HFFc6 (cell line): ENCODE measurements at places on chromosomes 7 and 10. TPM values are rescaled to one million over a fixed set of nuclear protein-coding genes. Genes with fewer than 3 reads are reported as not detected.

GRCh38 chr7:151138153-151138851 lies 29.2 kb downstream of the GBX1 start:
- no peak for DNase-seq

DNA sequence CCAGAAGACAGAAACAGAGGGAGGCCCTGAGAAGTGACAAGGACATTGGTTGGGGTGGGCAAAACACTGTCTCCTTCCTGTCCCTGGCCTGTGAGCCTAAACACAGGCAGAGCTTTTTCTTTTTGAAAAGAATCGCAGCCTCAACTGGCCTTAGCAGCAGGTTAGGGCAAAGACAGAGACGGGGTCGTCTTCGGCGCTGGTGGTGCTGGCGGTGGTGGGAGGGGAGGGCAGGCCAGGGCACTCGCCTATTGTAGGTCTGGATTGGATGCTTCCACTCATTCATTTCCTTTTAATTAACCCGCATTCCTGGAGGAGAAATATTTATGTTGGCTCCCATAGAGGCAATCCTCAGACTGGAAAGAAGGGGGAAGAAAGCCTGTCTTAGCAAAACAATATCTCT lies 22.6 kb downstream of the WNT8B start:
- DNase-seq = no peak

DNA sequence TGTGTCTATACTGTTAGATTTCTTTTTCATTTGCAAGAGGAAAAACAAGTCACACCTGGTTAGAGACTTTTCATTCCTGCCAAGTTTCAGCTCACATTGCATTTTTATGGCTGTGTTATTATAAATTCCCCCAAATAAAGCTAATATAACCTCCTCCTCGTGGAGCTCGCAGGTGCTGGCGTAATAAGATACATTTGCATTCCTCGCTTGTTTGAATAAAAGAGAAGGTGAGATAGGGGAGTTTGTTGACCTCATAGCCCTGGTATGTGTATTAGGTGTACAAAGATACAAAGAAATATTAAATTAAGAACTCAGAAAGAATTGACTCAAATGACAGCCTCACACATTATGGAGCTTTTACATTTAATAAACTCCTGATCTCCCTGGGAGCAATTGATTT lies 257.7 kb upstream of the SP8 start:
- DNase-seq = no peak

GRCh38 chr7:122413339-122413738 lies 108.8 kb upstream of the FEZF1 start:
- DNase-seq = no peak

DNA sequence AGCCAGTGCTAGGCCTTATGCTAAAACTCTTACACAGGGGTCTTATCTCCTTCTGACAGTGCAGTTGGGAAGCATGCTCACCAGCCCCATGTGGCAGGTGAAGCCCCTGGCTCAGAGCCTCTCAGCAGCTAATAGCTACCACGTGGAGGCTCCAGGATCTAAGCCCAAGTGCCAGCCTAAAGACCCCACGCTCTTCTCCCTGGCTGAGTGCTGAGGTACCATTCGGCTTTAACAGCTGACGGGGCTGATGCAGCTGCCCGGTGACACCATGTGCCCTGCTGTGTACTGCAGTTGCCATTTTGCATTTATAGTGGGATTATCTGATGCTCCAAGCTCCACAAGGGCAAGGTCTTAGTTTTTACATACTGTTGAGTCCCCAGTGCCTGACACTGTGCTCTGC lies 515.7 kb upstream of the GALNT17 start:
- DNase-seq = no peak

DNA sequence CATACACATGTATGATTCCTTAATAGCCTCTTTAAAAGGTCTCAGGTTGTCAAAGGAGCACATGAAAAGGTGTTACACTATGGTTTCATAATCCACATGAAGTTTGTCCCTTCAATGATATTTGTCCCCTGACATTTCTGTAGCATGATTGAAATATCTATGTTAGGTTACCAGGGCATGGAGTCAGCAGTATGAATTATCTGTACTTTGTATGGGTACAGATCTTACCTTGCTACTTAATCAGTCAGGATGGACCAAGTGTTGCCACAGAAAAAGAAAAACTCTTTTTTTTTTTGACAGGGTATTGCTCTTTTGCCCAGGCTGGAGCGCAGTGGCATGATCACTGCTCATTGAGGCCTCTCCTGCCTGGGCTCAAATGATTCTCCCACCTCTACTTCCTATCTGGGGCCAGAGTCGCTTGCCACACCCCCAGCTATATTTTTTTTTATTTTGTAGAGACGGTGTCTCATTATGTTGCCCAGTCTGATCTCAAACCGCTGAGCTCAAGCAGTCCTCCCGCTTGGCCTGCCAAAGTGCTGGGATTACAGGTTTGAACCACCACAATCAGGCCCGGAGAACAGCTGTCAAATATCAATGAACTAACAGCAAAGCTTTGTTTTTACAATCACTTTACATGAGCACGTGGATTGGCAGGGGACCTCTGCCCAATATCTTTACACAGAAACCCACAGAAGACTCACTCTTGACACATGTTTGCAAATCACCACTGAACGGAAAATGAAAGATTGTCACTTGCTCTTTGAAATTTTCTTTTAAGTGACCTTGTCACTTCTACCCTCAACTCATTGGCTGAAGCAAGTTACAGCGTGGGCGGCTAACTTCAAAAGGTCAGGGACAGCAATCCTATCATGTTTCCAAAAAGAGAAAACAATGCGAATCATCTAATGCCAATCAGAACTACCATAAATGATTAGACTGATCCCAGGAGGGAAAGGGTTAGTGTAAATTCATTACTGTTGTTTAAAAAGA lies 140.2 kb downstream of the PRKG1 start:
- DNase-seq = no peak

- no peak for DNase-seq
These were observed 1.3 kb downstream of the CASP2 start for GRCh38 chr7:143289421-143289820.

GRCh38 chr10:133355991-133356390 lies 1.8 kb downstream of the FUOM start:
- DNase-seq = no peak

The SPDYE8 gene
- total RNA-seq = not detected in 3 replicates

The PRKCQ gene
- not detected in 3 replicates for total RNA-seq

The FGF8 gene
- not detected in 2 replicates for total RNA-seq

The FAM237B gene
- not detected in 2 replicates for total RNA-seq

The ZSCAN21 gene
- 9.2 to 10.2 TPM (median 10.1 TPM) in 3 replicates for total RNA-seq
